ENCODE measurements at places on chromosomes 7 and 10.

GRCh38 chr10:121709675-121710073, 111.4 kb upstream of the FGFR2 start:
- no peak for DNase-seq

- no peak for DNase-seq
Measured at GRCh38 chr7:522071-522950, 2.7 kb upstream of the PDGFA start.

- DNase-seq: no peak
Measured at GRCh38 chr10:49118430-49119074, 3.2 kb upstream of the VSTM4 start.

GRCh38 chr10:5470062-5470751, 29.2 kb downstream of the CALML5 start:
- no peak for DNase-seq

DNA sequence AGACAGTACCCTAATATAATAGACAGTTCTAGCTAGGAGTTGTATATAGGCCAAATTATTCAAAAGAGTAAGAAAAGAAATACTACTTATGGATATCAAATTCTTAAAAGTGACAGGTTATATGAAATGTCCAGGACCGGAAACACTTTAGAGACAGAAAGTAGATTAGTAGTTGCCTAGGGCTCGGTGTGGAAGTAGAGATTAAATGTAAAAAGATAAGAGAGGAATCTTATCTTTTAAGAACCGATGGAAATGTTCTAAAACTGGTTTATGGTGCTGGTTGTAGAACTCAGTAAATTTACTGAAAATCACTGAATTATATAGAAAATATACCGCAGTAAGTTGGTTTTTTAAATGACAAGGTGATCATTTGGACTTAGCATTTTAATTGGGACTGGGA, 147.5 kb upstream of the ASAH2 start:
- DNase-seq: no peak

DNA sequence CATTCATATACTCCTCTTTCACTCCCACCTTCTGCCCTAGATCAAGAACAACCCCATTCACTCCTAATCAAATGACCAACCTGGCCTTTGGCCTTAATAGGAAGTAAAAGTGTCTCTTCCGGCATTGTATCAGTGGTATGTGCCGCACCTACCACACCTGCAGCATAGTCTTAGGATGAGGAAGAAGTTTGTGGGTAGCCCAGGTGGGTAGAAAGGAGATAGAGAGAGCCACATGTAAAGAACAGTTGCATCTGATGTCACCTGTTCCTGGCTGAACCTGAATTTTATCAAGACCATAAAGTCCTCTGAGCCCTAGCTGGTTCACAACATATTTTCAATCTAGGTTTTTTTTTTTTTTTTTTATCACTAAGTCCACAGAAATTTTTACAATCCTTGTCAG, 55.5 kb upstream of the PTPN12 start:
- no peak for DNase-seq

- peak; percentile 50 for DNase-seq
Measured at GRCh38 chr10:84845628-84846261, 517.4 kb downstream of the CCSER2 start.

DNA sequence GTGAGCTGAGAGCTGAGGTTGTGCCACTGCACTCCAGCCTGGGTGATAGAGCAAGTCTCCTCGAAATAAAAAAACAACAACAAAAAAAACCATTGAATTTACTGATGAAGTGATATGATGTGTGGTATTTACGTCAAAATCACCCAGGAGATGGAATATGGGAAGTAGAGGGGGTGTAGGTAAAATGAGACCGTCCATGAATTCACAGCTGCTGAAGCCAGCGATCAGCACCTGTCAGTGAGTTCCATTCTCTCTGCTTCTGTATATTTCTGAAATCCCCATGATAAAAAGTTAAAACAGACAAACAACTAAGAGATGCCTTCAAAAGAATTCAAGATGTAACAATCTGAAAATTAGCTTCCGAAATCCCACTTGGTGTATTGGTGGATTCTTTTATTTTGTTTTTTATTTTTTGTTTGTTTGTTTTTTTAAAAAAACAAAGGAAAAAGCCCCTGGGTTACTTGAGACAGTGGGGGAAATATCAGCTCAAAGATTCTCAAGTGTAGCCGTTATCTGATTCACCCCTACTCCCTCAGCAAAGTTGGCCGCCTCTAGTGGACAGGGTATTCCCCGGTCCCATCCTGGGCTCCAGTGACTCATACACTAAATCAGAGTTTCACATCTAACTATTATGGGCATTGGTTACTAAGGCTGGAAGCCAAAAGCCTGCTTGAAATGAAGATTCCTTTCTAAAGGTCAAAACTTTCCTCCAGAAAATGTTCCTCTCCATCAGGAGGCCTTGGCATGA, 76.4 kb downstream of the MAP3K8 start:
- no peak for DNase-seq

GRCh38 chr10:25176421-25176968, 1.7 kb downstream of the GPR158 start:
- no peak for DNase-seq

DNA sequence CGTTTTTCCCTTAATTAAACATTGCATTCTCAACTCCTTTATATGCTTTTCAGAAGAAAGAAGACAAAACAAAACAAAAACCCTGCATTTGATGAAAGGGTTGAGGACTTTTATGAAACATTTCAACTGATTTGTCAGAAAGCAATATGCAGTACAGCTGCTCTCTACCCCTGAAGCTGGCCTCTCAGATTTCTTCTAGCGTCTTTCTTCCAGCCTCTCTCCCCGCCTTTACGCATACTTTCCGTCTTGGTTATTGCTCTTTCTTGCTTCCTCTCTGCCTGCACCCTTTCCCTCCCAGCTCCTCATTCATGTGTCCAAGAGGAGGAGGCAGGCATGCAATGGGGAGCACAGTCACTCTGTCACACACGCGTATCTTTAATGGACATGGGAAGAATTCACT, 91.0 kb upstream of the COL1A2 start:
- no peak for DNase-seq

DNA sequence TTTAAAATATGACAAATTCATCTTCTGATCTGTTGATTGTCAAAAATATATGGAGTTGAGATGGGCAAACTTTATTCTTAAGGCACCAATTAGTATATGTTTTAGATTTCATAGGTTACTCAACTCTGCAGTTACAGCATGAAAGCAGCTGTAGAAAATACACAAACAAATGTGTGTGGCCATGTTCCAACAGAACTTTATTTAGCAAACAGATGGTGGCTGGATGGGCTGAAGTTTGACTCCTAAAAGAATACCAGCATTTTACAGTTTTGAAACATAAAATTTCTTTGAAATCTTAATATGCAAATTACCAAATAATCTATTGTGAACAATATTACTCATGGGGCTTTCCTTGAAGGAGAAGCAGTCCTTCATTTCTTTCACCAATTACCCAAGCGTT, 1206.0 kb upstream of the LRRTM3 start:
- DNase-seq: no peak

DNA sequence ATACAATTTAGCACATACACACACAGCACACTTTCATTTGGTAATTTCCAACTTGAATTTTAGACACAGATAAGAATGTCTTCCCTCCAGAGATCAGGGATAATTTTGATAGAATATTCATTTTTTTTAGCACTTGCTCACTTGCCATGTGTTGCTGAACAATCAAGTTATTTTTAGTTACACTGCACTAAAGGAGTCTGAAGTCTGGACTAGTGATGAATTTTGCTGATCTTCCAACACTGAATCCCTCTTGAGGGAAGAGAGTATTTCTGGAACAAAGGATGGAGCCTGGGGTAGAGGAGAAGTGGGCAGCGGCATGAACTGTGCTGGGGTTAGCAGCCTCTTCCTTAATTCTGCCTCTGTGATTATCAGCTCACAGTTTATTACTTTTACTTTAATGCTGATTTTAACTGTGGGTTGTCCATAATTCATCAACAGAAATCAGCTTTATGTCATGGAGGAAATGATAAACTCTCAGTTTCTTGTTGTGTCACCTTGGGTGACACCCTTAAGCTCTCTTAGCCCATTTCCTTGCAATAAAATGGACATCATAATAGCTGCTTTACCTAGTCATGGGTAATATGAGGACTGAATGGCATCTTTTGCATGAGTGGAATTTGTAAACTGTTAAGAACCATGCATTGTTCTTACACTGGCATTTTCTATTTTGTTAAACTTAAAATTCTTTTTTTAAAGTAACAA, 32.1 kb downstream of the SGPL1 start:
- DNase-seq: no peak

DNA sequence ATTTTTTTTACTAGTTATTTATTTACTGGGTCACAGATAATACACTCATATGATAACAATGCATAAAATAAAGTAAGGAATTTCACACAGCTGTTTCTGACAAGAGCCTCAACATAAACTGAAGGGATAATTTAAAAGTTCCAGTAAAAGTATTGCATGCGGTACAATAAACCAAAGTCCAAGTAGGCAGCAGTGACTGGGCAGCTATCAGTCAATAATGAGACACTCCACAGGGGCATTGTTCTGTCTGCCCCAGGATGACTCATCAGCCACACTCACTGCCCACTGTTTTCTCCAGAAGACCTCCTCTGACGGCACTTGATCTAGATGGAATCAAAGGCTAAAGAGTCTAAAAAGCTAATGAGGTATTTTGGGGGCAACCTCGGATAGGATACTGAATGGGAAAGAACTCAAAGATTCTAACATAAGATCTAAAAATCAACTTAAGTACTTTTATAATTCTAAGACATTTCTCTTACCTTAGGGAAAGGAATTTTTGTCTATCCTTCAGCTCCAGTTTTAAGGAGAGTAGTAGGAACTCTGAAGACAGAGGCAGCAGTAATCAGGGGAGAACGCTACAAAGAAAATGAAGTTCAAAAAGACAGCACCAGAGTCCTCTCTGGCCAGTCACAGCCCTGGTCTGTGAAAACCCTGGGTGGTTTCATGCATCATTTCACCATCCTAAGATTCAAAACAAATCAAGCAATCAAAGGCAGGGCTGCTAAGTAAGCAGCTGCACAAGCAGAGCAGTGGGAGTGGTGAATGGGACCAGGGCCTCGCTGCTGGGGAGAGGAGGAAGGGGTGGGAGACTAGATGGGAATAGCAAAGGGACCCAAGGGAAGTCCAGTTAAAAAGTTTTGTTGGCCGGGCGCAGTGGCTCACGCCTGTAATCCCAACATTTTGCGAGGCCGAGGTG, 175.1 kb downstream of the AVL9 start:
- no peak for DNase-seq

GRCh38 chr10:79056361-79056735, 12.4 kb upstream of the ZMIZ1 start:
- no peak for DNase-seq

DNA sequence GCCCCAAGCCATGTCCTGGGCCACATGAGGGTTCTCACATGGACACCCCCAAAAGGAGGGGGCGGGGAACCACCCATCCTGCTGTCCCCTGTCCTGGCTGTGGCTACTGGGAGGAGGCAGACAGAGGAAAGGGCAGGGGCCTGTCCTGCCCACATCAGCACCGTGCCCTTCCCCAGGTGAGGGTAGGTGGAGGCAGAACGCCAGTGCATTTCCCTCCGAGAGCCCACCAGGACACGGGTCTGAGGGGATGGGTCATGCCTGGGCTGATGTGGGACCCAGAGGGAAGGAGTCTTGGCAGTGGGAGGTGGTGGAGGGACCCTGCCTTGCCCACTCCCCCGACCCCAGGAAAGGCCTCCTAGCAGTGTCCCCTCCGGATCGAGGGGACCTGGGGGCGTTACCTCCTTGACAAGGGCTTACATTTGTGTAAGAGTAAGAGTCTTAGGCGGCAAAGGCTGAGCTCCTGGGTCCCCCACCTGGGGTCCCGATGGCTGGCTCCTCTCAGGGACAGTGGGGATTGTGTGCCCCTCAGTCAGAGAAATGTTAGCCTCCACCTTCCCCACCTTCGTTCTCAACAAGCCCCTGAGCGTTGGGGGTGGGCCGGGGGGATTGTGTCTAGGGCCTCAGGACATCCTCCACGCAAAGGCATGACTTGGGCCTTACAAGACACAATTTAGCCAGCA, 6.1 kb downstream of the CRYGN start:
- DNase-seq: no peak

GRCh38 chr7:116177009-116177408, 33.3 kb upstream of the TES start:
- no peak for DNase-seq

DNA sequence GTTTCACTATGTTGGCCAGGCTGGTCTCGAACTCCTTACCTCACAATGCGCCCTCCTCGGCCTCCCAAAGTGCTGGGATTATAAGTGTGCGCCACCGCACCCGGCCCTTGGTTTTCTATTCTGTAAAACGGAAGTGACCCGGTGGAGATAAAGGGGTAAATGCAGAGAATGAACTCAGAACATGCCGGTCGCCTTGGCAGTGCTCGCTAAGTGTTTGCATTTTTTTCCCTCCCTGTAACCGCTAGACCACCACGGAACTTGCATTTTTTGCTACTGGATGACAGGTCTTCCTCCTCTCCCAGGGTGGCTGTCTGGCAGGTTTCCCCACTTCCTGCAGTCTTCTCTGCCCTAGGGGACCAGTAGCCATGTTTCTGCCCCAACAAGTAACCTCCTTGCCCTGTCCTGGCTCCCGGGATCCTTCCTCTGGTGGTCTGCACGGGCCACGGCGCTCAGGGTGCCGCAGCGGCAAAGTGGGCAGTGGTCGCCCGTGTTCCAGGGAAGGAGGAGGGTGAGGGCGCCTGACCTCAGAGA, 18.8 kb upstream of the GNA12 start:
- no peak for DNase-seq

- DNase-seq: no peak
Measured at GRCh38 chr10:93287775-93288174, 194.4 kb downstream of the MYOF start.

DNA sequence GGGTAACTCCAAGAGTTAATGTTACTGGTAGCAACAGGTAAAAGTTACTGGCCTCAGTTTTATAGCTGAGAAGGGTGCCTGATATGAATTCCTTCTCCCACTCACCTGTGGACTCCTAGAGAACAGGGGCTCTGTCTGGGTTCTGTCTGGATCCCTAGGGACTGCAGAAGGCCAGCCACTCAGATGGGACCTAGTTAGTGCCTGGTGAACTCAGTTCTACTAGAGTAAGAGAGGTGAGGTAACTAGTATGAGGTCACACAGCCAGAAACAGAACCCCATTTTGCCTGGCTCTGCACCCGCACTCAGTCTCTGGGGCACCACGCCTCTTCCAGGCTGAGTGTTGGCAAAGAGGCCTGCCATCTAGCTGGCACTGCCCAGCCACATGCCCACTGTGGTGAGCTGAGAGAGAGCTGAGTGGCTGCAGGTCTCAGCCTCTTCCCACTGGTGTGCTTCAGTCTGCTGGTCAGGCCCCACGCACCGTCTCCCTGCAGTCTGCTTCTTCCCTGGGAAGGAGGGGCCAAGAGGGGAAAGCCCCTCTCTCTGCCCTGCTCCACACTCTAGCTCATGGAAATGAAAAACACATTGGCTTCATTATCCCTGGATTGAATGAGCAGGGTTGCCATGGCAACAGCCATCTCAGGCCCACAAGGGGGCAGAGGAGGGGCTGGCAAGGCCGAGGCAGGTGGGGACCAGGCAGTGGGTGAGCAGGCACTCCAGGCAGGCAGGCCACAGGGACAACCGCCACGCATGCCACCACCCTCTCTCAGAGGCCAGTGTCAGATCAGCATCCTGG, 110.6 kb downstream of the ZMIZ1 start:
- DNase-seq: peak; percentile 28

GRCh38 chr10:72186982-72187330, 28.9 kb upstream of the ANAPC16 start:
- no peak for DNase-seq

- DNase-seq: no peak
Measured at GRCh38 chr10:113320987-113321386, 231.9 kb upstream of the HABP2 start.

GRCh38 chr7:85730012-85730411, 543.2 kb upstream of the SEMA3D start:
- peak; percentile 21 for DNase-seq

All from NCI-H1694 treated with DMSO at 0.1 percent for 48 hours (cell line).